Hepatocyte (in vitro differentiated cells): ENCODE measurements at places on chromosomes 2 and 18. TPM values are rescaled to one million over a fixed set of nuclear protein-coding genes. Genes with fewer than 3 reads are reported as not detected.

DNA sequence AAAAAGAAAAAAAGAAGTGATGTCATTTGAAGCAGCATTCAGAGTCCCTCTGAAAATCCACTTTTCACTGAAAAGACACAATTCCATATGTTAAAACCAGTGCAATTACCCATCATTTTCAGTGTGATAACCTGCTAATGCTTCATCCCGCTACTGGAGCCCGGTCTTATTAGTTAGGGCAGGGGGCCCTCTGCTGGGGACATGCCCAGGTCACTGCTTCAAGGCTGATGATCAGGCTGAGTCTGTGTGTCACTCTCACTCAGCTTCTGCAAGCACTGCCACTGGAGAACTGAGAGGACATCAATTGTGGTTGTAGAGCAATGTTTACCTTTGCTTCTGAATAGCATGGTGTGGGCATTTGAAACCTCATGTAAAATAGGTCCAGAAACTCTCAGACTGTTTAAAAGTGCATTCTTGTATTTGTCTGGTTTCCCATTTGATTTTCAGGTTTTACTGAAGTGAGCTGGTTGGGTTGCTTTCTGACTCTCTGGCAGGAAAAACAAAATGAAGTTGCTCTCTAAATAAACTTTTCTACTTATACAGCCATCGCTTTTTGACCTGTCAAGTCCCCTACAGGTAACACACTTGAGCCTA, 49.2 kb upstream of the NXPH2 start:
- DNase-seq: peak; percentile 73

DNA sequence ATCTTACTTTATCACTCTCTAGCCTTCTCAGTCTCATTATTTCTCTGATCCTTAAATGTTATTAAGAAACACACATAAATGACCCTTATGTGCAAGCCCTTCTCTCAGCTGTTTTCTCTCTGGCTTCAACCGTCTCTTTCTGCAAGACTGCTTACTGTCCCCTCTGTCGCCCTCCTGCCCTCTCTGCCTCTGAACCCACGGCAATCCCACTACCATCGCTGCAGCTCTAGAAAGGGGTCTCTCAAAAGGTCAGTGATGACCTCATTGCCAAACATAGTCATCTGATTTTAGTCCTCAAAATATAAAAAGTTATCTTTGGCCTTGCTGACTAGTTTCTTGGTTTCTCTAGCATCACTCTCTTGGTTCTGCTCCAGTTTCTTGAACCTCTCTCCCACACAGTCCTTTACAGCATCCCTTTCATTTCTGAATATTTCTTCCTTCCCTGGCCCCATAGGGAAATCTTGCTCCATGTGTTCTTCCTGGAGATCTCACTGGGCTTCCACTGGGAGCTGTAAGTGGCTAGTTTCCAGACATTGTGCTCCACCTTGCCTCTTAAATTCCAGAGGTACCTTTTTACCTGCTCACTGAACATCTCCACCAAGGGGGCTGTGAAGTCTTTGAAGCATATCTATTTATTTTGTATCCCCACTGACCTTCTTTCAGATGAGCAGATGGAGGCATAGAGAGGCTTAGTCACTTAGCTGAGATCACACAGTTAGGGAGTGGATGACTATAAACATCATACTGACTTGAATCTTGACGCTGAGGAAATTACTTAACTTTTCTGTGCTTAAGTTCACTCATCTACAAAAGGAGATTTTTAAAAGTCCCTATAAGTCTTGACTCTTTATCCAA, 96.2 kb downstream of the PDE1A start:
- DNase-seq: no peak

STARD6 gene
- total RNA-seq: not detected in 2 replicates

DNA sequence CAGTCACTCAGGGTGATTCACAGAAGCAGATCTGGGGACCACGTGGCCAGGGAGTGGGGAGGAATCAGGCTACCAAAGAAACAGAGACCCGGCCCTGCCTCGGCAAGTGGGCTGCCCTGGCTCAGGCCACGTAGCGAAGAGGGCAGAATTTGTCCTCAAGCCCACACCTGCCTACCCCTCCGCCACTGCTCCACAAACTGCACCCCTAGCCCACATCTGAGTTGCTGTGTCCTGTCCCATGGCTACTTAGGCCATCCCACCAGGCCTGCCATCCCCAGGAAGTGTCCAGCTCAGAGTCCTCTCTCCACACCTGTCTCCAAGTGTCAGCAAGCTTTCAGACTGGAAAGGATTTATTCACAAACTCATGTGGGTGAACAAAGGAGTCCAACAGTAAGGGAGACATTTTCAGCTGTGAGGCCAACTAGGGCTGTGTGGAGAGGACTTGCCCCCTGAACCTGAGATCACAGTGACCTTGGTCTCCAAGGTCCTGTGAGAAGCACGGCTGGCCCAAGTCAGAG, 31.7 kb upstream of the ASPRV1 start:
- no peak for DNase-seq

DNA sequence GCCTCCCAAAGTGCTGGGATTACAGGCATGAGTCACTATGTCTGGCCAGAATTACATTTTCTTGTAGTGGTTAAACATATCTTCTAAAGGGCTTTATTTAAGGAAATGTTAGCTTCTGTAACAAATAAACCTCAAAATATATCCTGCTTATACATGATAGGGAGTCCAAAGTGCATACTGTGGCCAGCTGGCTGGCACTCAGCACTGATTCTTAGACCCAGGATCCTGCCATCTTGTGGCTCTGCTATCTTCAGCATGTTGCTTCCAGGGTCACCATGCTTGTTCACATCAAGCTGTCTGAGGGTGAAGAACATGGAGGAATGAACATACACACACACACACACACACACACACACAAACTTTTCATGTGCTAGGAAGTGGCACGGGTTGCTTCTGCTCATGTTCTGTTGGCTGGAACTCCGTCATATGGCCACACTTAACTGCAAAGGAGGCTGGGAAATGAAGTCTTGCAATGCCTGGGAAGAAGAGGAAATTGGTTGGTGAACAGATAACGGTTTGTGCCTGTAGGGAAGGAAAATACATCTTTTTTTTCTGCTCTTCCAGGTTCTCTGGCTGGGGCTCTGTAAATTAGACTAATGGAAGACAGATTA, 40.0 kb downstream of the NPPC start:
- DNase-seq: no peak

DNA sequence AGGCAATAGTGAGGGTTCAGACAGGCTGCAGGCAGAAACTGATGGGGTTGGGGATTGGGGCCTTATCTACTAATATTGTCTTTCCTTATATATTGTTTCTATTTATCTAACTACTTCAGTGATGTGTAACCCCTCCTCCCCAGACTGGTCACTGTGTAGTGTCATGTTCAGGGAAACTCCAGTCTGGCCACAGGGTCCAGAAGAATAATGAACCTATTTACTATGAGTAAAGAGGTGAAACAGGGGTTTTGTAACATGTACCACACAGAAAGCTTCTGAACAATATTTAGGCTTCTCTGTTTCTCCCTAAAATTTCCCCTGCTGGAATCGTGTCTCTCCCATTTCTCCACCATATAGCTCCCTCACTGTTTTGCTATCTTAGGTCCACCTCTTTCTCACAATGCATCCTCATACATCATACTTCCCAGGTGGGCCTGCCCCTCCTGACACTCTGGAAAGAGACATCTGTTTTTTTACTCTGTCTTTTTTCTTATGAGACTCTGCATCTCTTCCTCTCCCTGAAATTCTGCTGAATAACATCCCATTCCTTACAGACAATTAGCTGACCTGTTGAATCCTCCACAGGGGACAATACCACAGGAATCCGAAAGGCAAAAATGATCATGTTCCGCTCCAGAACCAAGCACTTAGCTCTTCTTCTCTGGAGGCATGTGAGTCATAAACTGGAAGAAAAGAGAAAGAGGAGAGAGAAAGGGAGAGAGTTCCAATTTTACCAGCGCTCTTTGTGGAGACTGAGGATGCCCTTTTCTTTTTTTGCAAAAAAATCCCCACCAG, 154.8 kb downstream of the ZEB2 start:
- no peak for DNase-seq

DNA sequence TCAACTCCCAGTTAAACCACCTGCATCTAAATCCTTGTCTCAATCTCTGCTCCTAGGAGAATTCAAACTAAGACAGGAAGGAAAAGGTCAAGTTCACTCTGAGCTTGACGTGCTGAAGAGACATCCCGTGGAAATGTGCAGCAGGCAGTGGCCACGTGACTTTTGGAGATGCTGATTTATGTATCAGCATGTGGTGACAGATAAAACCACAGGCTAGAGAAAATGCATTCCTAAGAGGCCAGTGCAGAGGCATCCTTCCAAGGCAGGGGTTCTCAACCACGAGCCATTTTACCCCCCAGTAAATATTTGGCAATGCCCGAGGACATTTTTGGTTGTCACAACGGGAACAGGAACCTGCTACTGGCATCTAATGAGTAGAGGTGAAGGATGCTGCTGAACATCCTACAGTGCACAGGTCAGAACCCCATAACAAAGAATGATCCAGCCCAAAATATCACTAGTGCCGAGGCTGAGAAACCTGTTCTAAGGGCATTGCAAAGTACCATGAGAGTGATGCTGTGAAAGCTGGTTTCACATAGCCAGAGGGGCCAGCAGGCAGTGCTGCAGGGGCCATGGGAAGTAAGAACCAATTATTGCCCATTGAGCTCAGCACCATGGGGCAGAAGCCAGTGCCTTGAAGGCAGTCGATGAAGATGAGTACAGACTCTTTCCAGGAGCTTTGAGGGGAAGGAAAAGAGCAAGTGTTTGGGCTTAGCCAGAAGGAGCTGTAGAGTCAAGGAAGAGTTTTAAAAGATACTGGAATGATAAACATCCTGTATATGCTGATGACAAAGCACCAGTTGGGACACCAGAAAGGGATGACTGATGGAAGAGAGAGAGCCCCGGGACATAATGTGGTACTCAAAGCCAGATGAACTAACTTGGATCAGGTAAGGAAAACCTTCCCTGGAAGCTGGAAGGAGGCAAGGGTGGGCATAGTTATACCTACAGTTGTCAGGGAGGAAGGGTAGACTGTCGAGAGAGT, 174.6 kb downstream of the HAUS1 start:
- DNase-seq: no peak

BMP10 gene
- total RNA-seq: 0.12 and 0.27 TPM in 2 replicates

RGPD4 gene
- not detected in 2 replicates for total RNA-seq

- DNase-seq: no peak
These were observed 31.4 kb downstream of the C18orf54 start for GRCh38 chr18:54389143-54389505.

- DNase-seq: peak; percentile 6
These were observed 1635.9 kb upstream of the LRRTM1 start for GRCh38 chr2:81940266-81940955.

DNA sequence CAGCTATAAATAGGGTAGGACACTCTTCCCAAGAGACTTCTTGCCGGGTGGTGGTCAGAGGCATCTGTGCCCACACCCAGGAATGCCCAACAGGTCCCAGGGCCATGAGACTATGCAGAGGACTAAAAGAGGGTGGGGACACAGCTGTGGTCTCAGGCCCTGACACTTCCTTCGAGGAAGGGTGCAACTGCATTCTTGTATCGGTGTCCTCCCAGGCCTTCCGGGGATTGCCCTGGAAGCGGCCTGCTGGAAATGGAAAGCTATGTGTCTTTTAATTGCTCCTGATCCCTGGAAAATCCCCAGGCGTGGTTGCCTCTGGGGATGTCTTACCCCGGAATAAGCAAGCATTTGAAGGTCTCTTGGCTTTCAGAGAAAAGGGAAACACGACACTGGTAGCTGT, 176.7 kb downstream of the SOX11 start:
- DNase-seq: no peak

GRCh38 chr18:61765097-61765496, 127.7 kb downstream of the RNF152 start:
- DNase-seq: no peak

SLC9A4 gene
- total RNA-seq: 0.80 and 1.8 TPM in 2 replicates

CNGA3 gene
- 0.04 and 0.13 TPM in 2 replicates for total RNA-seq
